ENCODE measurements at places on chromosomes 1 and 21.
A peak's percentile ranks its signal among the peaks of the same experiment; 100 is the strongest.

- DNase-seq: no peak
Observed at GRCh38 chr1:240199758-240200645, 108.3 kb downstream of the FMN2 start.

GRCh38 chr1:212503714-212504113 lies 71.0 kb downstream of the NENF start:
- no peak for DNase-seq

DNA sequence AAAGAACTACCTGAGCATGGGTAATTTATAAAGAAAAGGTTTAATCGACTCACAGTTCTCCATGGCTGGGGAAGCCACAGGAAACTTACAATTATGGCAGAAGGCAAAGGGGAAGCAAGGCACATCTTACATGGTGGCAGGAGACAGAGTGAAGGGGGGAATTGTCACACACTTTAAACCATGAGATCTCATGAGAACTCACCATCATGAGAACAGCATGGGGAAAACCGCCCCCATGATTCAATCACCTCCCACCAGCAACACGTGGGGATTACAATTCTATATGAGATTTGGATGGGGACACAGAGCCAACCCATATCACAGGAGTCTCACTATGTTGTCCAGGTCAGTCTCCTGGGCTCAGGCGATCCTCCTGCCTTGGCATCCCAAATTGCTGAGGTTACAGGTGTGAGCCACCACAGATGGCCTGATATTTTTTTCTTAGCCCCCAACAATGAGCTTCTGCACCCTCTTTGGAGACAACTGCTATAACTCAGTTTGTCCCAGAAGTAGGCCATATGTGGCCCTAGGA lies 22.5 kb upstream of the MORC3 start:
- no peak for DNase-seq

GRCh38 chr21:31161157-31161556 lies 122.9 kb upstream of the KRTAP19-8 start:
- peak; percentile 64 for DNase-seq

DNA sequence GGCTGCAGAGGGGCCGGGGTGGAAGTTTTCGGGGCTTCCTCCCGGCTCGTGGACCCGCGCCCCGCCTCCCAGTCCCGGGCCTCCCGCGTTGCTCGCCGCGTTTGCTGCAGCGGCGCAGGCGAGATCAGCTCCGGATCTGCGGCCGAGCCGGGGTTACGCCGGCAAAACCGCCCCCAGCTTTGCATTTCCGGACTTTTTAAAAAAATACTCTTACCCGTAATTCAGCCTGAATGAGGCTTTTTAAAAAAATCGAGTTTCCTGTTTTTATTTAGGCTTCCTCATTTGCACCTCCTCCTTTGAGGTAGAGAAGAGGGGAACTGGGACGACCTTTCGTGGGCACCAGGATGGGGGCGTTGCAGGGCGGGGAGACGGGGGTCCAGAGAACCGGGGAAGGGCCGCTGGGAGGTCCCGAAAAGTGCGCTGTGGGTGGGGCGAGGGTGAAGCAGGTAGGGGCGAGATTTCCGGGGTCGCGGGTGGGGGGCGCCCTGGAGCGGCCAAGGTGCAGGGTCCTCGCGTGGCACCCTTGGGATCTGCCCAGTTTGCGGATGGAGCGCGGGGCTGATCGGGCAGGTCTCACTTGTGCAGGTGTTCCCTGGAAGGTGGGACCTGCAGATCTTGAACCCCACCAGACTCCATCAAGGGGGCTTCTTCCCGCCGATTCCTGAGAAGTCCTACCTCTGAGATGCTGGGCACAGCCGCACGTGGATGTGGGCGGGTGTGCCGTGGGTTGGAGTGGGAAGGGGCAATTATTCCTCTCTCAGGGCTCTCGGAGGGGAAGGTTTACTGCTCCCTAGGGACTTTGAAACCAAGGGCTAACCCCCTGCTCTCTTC lies 1.1 kb downstream of the PIK3CD start:
- DNase-seq: no peak

DNA sequence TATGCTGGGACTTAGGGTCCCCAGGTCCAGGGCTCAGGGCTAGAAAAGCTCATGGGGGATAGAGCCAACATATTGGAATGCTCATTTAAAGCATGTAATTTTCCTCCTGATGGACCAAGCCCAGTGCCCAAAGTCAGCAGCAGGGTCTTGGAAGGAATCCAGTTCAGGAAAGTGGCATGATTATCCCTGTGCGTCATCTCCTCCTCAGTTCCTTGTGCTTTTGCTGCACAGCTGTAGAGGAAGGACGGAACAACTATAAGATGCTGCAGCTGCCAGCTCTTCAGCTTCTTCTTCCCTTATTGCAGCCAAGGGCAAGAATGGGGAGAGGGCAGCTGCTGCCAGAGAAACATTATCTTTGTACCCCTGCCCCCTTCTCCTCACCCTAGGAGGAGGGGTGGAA lies 58.4 kb downstream of the OVGP1 start:
- peak; percentile 49 for DNase-seq

DNA sequence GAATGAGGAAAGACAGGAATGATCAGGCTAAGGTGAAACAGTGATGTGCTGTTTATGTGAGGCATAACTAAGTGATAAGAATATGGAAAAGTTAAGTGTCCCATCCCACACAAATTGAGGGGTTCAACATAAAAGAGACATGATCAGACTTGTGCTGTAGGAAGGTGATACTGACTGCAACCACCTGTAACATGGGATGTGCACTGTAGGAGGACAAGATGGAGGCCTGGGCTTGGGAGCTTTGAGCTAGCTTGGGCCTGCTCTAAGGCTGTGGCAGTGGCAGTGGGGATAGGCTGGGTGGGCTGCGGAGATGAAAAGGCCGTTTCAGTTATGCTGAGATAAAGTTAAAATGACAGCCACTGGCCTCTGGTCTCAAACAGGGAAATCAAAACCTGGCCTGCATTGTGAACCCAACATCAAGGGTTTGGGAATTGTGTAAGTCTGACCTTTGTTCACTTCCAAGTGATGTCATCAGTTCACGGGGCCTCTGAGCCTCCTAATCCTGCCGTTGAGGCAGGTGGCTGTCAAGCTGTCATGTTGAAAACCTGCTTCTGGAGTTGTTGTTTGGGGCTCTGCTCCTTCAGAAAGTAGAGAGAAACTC lies 61.2 kb upstream of the TENT5C start:
- DNase-seq: no peak

GRCh38 chr1:5099558-5099957 lies 445.1 kb downstream of the AJAP1 start:
- no peak for DNase-seq

GRCh38 chr1:170623171-170623570 lies 40.8 kb upstream of the PRRX1 start:
- peak; percentile 83 for DNase-seq

- DNase-seq: no peak
Observed at GRCh38 chr1:39943471-39944290, 11.3 kb upstream of the MFSD2A start.

GRCh38 chr1:5865774-5866173 lies 126.5 kb downstream of the NPHP4 start:
- DNase-seq: no peak

DNA sequence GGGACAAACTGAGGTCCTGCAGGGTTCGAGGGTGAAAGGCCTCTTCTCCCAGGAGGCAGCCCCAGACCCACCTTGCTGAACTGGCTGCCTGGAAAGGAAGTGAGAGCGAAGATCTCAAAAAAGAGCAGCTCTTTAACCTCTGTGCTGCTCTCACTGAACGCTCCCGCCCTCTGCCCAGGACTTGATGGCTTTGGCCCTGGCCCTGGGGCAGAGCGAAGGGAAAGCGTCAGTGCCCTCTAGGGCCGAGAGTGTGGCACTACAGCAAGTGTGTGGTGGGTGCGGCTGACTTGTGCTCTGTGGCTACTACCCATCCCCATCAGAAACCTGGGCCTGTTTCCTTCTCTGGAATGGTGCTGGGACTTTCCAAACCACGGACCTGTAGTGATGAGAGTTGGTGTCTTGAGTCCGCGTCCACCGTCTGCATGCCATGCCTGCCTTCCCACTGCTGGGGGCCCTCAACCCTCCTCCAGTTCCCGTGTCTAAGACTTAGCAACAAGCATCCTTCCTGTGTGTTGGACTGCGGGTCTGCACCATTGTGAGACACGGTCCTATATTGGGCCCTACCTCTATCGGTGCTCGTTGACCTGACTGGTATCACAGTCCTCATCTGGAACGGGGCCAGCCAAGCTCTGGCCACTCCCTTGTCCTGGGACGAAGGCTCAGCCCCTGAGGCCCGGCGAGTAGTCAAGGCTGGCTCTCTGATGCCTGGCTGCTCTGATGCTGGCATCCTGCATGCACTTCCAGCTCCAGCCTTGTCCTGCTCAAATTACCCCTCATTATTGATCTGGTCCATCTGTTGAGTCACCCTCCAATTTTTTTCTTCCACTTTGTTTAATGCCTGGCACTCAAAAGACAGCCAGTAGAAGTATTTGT lies 180.3 kb downstream of the DISC1 start:
- peak; percentile 77 for DNase-seq

All from Daoy (cell line).